Upper lobe of left lung (tissue), 6 donors: ENCODE measurements at places on chromosomes 7 and 10.

DNA sequence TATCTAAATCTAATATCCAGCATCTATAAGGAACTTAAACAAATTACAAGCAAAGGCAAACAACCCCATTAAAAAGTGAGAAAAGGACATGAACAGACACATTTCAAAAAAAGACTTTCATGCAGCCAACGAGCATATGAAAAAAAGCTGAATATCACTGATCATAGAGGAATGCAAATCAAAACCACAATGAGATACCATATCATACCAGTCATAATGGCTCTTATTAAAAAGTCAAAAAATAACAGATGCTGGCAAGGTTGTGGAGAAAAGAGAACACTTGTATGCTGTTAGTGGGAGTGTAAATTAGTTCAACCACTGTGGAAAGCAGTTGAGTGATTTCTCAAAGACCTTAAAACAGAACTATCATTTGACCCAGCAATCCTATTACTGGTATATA is 334.4 kb upstream of the CACNA2D1 start:
- DNase-seq: no peak

GRCh38 chr7:89687211-89687610 is 467.1 kb upstream of the STEAP1 start:
- DNase-seq: no peak

DNA sequence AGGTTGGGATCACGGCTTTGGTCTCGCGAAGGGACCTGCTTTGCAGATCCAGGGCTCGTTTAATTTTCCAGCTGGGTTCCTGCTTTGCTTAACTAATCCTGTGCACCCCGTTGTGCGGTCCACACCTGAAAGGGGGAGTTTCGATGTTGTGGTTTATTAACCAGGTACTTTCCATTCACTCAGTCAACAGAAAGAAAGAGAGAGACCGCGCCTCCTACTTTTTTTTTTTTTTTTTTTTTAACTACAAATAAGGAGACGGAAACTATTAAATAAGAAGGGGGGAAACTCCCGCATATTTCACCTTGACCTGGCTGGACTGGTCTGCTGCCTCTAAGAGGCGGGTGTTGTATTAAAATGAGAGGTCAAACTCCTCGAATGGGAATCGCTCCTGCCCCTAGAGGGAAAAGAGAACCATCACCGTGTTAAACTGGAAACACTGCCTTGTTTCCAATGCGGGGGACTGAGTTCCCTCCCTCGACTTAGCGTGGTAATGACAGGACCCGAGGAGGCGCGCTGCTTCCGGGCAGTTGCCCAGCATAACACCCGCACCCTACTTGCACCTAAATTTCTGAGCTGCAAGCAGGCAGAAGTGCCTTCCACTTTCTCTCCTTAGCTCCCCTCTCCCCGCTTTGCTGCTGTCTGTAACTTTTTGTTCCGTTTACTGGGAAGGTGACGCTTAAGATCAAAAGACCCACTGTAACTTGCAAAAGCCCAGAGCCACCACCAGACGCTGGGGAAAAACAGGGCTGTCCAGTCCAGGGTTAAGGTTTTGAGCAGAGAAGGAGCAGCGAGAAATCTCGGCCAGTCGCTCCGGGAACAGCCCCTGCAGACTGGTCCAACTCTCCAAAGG is 1.1 kb upstream of the ITGB8 start:
- peak; percentile 72 for DNase-seq

GRCh38 chr7:8765374-8765773 is 332.0 kb downstream of the NXPH1 start:
- no peak for DNase-seq

DNA sequence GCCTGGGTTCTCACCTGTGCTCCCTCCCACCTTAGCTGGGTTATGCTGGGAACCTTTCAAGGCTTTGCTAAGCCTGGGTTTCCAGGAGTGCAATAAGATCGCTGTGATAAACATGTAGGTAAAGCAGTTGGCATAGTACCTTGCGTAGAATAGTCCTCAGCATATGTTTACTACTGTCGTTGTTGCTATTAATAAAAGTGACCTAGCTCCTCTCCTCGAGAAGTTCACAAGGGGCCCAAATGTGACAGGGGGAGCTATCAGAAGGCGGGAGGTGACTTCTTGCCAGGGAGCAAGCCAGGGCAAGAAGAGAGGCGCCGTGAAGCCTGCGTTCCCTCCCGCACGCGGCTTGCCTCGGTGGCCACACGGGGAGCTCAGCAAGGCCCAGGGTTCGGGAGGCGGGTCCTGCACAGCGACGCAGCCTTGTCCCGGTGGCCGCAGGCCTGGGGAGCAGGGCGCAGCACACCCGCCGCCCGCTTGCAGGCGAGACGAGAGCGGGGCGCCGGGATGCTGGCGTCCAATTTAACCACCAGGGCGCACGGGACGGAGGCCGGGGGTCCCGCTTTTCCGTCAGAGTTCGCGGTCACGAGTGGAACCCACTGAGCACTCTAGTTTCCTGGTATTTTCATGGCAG is 106.2 kb downstream of the SNX10 start:
- peak; percentile 23 for DNase-seq

DNA sequence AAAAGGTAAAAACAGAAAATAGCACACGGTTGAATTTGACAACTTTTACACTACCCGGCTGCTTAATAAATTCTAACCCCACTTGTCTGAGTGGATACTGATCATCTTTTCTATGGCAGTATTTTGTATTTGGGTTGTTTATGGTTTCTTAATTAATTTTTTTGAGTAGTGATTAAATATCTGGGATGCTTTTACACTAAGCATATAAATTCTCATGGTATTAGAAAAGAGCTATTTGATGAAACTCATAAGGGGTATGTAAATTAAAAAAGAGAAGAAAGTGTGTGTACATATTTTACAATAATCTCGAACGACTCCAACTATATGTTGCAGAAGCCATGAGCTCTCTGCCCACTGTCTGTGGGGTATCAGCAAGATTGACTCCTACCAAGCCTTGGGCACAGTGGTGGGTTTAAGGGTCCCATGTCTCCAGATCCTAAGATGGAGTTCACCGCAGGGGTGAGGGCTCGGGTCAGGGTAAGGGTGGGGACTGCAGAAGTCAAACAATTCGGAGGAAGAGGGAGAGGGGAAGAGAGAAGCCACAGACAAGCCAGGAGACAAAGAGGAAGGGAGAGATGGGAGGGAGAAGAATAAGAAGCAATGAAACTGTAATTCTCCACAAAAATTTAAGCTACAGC is 7.6 kb upstream of the HOXA13 start:
- no peak for DNase-seq

DNA sequence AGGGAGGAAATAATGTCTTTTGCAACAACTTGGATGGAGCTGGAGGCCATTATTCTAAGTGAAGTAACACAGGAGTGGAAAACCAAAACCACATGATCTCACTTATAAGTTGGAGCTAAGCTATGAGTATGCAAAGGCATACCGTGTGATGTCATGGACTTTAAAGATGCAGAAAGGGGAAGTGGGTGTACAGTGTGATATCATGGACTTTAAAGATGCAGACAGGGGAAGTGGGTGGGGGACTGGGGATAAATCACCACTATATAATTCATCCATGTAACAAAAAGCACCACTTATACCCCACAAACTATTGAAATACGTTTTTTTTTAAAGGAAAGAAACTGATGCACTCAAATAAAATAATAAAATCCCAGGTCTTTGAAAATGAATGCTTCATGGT is 29.5 kb downstream of the LYZL2 start:
- no peak for DNase-seq

DNA sequence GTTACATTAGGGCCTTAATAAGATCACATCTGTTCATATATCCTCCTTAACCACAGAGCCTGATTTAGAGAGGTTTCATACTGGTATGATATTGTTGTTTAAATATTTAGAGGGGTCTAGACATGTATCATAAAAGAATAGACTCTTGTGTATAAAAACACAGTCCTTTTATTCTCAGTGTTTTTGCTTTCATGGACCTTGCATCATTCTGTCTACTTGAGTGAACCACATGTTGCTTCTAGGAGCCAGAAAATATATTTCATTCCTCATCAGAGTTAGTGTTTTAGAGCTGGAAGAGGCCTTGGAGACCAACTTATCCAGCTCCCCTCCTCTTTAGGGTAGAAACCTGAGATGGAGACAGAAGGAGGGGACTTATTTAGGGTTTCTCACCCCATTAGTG is 312.8 kb downstream of the LRMDA start:
- DNase-seq: no peak

DNA sequence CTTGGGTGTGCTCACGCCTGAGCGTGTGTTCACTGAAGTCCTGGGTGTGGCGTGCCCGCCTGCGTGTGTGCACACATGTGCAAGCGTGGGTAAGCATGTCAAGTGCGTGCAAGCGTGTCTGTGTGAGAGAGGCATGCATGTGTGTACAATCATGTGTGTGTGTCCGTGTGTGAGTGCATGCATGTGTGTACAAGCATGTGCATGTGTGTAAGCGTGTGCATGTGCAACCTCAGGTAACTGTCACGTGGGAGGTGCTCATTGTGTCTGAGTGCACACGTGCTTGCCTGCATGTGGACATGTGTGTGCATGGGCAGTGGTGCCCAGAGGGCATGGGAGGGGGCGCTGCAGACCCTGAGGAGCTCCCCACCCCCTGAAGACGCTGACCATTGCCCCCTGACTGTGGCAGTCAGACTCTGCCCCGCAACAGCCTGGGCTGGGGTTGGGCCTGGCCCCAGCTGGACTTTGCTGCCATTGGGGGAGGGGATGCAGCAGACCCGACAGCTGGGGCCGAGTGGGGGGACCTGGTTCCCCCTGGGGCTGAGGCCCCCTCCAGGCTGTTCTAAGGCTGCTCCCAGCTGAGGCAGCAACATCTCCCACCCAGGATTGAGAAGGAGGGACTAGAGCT is 88.1 kb downstream of the UNCX start:
- DNase-seq: no peak

DNA sequence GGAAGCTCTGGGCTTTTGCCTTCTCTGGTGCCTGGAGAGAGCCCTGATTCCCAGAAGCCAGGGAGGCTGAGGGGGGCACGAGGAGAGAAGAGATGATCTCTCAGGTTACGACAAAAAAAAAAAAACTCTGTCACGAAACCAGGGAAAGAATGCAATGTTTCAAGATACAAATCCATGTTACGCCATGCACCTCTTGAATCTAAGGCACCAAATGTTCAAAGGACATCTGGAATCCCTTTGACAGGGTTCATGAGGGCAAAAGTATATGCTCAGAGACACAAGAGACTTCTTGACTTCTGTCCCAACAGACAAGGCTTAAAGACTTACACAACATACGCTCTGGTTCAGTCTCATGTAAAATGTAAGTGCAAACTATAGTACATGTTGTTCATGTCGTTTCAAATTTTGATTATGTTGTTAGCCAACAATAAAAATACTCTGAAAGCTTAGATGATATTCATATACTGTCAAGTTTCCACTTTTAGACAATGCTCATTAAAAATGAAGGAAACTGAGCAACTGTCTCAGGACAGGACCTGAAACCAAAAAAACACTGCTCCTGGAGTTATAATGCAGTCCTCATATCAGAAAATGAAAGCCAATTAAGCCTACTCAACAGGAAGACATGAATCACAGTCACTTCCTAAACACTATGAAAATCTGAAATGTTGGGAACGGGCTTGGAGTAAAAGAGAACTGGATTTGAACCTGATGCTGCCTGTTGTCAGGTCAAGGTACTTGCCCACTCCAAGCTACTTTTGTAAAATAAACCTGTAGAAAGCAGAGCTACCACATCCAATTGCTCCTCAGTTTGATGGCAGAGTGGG is 72.3 kb downstream of the CHCHD3 start:
- no peak for DNase-seq

DNA sequence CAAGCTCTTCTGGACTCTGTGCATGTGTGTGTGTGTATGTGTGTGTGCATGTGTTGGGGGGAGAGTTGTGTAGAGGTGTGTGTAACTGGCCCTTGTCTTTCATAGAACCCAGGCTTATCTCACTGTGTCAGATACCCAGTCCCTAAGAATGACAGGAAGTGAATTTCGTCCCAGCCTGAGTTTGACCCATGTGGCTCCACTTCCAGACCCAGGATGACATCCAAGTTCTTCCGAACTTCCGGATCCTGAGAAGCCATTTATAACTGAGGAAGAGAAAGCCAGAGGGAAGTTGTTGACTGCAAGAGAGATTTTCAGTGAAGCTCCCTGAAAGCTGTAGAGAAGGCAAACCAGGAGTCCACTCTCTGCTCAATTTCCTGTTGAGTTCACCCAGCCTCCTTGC is 53.2 kb downstream of the ADRB1 start:
- DNase-seq: no peak

DNA sequence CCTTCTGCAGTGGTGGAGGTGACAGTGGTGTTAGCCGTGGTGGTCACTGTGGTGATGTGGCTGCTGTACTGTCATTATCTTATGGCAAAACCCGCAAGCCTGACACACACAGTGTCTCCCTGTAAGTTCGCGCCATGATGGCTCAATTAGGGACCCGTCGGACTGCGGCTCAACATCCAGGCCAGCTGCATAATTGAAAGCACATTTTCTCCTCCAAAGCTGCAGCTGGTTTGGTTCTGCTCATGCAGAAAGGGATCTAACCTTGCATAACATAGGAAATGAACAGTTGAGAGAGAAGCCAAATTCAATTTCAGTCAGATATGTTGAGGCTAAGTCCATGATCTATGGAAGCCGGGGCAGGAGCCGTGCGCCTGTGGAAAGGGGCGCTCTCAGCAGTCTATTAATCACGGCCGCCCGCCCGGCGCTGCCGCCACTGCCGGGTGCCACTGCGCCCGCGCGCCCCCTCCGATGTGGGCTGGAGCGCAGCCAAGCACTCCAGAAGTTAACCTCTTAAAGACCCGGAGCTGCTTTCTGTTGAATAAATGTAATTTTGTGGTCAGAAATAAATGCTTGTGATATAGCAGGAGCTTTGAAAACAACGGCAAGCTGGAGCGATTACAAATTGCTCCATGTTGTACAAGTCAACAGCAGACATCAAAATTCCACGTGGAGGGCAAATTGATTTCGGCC is 227.7 kb downstream of the CUX1 start:
- DNase-seq: peak; percentile 90

DNA sequence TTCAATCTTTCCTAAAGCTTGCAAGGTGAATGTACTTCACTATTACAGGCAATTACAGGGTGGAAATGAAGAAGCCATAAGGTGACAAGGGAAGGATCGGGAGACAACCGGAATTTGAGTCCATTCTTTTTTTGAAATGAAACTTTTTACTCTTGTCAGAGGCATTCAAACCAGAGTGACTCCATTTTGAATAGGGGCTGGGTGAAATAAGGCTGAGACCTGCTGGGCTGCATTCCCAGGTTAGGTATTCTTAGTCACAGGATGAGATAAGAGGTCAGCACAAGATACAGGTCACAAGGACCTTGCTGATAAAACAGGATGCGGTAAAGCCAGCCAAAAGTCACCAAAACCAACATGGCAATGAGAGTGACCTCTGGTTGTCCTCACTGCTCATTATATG is 363.3 kb downstream of the TYW1 start:
- no peak for DNase-seq
